ENCODE measurements at places on chromosomes 6 and 20.
A peak's percentile ranks its signal among the peaks of the same experiment; 100 is the strongest.

GRCh38 chr6:64330694-64331307, 695.2 kb downstream of the PHF3 start:
- peak; percentile 0 for DNase-seq

DNA sequence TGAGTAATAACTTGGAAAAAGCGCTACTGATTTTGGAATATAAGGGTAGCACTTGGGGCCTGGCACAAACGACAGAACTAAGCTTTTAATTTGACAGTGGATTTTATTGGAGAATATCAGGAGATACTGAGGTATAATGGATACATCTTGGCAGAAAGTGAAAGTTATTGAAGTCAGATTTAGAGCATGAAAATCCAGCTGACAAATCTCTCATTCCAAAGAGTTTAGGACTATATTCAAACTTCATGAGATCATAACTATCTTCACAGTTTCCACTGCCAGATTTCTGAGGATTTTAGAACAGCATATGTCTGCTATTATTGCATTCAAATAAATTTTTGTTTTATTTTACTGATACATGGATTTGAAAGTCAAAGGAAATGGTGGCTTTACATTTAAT, 132.3 kb upstream of the THEMIS start:
- DNase-seq: no peak

DNA sequence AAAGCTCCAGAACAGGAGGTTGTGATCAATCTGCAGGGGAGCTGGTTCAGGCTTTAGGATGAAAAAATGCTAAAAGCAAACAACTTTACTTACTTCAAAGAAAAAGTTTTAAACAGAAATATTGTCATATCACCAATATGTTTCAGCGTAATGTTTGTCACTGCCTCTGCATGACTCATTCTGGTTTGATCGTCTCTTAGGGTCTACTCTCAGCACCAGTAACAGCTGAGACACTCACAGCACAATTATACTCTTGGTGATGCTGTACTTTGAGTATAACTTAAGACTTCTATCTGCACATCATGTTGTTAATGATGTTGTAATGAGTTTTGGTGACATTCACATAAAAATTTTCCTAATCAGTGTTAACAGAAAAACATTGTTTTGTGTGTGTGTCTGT, 665.4 kb downstream of the EPM2A start:
- no peak for DNase-seq

- no peak for DNase-seq
Observed at GRCh38 chr20:56843386-56843785, 214.3 kb downstream of the TFAP2C start.

DNA sequence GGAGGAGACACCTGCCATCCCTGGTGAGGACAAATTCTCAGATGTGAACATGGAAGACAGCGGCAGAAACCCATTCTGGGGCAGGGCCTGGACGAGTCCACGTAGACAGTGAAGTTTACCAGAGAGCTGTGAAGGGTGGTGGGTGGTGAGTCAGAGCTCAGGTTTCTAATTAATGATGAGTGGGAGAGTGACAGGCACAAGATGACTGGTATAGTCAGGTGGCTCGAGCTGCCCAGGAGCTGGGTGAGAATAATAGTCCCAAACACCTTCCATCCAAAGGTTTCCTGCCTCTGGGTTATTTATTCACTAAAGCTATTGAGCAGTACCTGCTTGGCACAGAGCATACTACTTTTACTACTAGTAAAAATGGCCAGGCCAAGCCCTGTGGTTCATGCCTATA, 6.0 kb downstream of the TLDC2 start:
- no peak for DNase-seq
